ENCODE measurements at places on chromosomes 5 and 9. TPM values are rescaled to one million over a fixed set of nuclear protein-coding genes. Genes with fewer than 3 reads are reported as not detected.

CTNND2 gene
- 0.11 TPM for total RNA-seq

ARHGEF37 gene
- total RNA-seq: 13.4 TPM

GRCh38 chr5:74312746-74313145, 327.8 kb downstream of the ENC1 start:
- no peak for DNase-seq

- no peak for DNase-seq
These were observed 58.0 kb upstream of the FBN2 start for GRCh38 chr5:128596071-128596470.

PCDHGA4 gene
- 4.3 TPM for total RNA-seq

DDX31 gene
- total RNA-seq: 20.4 TPM

- no peak for DNase-seq
These were observed 6.1 kb upstream of the CEP72 start for GRCh38 chr5:606061-606460.

GRCh38 chr9:127731938-127732337, 3.2 kb downstream of the TOR2A start:
- DNase-seq: no peak
